Activated T-cell treated with anti-CD3 and anti-CD28 coated beads for 1 hour (primary cell): ENCODE measurements at places on chromosomes 2 and 18.
A peak's percentile ranks its signal among the peaks of the same experiment; 100 is the strongest.

DNA sequence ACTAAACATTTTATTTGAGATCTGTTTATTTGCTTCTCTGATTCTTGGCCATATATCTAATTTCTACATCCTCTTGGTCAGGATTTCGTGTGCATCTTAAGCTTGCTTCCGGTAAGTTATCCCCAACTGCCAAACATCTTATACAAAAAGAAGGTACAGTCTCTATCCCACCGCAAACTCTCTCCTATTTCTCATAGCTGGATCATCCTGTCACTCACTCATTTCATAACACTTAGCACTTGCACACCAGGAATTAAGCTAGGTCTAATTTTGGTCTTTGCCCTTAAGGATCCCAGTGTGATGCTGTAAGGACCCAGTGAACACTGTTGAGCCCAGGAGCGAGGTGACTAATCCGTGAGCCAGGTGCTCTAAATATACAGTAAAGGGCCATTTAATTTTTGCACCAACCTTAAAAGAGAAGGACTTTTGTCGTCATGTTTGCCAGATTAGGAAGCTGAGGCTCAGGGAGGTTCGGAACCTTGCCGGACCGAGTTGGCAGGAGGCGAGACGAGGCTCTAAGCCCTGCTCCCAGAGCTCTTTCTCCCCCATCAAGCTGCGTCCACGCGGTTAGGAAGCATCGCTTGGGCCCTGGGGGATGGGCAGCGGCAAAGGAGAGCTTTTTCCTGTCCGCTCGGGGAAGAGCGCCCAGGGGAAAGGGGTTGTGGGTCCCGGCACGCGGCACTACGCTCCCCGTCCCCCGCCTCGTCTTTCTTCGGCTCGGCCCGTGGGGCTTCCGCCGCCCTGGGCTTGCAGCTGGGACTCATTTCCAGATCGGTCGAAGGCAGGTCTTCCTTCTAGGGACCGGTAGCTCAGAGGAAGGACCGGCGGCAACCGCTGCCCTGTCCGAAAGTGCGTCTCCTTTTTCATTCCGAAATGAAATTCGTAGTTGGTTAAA, 4.1 kb upstream of the ITPRIPL1 start:
- DNase-seq = no peak

- no peak for DNase-seq
These were observed 15.5 kb upstream of the RAB10 start for GRCh38 chr2:26018184-26019055.

- no peak for DNase-seq
These were observed 47.1 kb upstream of the REL start for GRCh38 chr2:60834270-60834717.

- peak; percentile 24 for DNase-seq
These were observed at the start of gene LTBP1 for GRCh38 chr2:32946314-32947075. LTBP1 (plus strand) TSS chr2:32946953; CDS start chr2:32947325, 372 bp downstream.

DNA sequence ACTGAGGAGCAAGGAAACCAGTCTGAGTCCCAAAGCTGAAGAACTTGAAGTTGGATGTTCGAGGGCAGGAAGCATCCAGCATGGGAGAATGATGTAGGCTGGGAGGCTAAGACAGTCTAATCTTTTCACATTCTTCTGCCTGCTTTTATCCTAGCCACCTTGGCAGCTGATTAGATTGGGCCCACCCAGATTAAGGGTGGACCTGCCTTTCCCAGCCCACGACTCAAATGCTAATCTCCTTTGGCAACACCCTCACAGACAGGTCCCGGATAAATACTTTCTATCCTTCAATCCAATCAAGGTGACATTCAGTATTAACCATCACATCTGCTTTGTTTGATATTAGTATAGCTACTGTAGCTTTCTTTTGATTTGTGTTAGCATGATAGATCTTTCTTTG, 27.1 kb downstream of the VRK2 start:
- DNase-seq = no peak

DNA sequence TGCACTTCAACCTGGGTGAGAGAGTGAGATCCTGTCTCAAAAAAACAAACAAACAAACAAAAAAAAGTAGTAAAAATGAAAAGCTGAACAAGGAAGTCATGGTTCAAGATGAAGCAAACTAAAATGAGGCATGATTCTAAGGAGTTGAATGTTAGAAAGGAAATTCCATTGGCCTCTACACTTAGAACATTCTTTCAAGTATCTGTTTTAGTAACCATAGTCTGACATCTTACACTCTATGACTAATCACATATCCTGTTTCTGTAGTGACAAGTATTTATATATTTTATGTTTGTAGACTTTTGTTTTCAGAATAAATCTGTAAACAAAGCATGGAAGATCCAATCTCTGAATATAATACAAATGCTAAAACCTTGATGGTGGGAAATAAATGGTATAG, 164.1 kb downstream of the KIAA1328 start:
- no peak for DNase-seq

- DNase-seq = no peak
These were observed 54.2 kb downstream of the AKAIN1 start for GRCh38 chr18:5142859-5143258.

- no peak for DNase-seq
These were observed 15.3 kb downstream of the SLC14A1 start for GRCh38 chr18:45739268-45739667.

DNA sequence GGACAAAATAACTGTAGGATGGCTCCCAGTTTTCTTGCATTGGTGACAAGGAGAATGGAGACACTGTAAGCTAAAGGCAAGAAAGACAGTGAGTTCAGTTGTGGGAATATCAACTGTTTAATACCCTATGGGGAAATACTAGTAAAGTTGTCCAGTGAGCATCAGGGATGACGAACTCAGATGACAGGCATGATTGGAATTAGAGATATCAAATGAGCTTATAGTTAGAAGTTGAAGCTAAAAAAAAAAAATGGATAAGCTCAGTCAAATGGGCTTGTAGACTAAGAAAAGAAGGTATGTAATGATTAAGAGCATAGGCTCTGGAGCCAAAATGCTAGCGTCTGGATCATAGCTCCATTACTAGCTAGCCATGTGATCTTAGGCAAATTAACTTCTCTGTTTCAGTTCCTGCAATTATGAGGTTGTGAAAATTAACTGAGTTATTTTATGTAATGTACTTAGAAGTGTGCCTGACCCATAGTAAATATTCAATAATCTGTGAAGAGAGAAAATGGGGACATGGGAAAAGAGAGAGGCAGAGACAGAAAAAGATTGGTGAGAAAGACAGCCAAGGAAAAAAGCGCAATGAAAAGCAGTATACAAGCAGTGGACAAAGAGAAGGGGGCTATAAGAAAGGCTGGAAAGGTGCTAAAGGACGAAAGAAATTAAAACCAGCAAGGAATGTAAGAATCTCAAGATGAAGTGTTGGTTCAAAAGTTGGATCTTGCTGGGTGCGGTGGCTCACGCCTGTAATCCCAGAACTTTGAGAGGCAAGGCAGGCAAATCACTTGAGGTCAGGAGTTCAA, 95.7 kb upstream of the SLC39A10 start:
- no peak for DNase-seq

- DNase-seq = no peak
These were observed 951.3 kb downstream of the TSN start for GRCh38 chr2:122706757-122707223.

DNA sequence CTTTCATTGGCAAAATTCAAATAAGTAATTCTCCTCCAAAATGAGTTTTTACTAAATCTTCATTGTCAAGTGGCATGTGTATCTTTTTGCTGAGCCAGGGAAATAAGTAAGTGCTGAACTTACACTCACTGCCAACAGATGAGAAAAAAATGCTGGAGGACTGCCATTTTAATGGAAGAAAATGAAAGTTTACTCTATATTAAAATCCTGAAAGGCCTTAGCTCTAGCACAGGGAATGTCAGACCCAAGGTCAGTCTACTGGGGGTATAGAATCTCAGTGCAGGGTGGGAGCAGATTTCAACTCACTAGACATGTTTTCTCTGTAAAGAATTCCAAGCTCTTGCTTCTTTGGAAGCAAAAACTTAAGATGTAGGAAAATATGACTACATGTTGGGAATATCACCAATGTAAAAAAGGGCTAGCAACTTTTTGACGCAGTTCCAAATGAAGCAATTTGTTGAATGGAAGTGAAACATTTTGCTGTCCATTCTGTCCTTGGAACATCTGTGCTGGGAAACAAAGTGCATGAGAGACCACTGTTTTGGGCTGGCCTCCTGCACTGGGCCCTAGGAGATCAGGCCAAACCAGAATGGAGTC, 127.0 kb downstream of the ST6GAL2 start:
- no peak for DNase-seq

- DNase-seq = no peak
These were observed 67.7 kb downstream of the HPCAL1 start for GRCh38 chr2:10370390-10370789.

- DNase-seq = no peak
These were observed 25.9 kb downstream of the MALT1 start for GRCh38 chr18:58697146-58697545.

DNA sequence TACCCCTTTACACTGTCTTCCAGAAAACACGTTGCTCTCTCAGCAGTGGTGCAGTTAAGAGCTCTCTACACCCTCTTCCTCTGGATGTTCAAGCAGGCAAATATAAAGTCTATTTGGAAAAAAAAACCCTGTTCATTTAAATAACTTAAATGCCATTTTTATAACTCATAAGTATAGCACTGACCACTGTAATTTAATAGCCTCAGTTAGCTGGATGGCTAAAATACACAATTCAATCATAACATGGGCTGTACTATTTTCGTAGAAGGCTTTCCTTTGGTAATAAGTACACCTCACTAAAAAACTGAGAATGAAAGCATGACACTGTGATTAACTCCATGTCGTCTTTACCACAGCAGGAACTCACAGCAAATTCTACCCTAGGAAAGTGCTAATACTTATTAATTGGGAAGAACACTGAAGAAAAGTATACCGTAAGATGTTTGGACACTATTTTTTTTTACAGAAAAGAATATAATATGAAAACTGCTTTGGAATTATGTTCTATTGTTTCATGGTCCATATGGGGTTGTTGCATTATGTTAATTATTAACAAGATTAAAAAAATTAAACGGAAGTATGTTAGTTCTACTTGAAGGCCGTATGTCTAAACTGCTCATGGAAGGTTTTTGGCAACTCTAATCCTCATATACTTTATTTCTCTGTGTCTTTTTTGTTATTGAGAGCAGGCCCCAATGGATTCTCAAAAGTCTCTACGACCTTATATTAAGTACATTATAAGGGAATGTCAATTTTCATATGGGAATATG, 269.1 kb downstream of the ZNF385B start:
- no peak for DNase-seq

DNA sequence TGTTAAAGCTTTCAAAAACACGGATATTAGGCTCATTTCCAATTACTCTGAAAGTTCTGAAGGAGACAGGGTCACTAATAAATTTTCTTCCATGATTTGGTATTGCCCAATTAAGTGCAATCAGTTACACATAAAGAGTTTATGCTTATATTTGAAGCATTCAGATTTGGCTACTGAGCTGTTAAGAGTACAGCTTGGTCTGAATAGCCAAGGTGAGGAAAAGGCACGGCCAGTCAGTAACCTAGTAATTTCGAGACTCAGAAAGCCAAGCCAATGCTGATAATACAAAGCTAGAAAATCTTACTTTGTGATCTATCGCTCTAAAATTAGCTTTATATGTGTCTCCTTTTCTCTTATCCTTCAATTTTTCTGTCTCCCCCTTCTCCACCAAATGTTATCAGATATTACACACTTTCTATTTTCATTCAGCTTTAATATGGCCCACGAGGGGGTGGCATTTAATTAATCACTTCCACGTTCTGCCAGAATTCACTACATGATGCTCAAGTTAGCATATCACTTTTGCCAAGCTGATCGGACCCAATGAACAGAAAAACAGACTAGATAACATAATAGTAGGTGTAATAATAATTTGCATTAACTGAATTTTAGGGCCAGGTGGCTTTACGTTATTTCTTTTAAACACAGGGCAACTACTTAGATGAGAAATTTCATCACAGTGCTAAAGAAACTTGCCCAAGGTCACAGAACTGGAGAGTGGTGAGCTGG, 138.4 kb downstream of the TCF4 start:
- no peak for DNase-seq

DNA sequence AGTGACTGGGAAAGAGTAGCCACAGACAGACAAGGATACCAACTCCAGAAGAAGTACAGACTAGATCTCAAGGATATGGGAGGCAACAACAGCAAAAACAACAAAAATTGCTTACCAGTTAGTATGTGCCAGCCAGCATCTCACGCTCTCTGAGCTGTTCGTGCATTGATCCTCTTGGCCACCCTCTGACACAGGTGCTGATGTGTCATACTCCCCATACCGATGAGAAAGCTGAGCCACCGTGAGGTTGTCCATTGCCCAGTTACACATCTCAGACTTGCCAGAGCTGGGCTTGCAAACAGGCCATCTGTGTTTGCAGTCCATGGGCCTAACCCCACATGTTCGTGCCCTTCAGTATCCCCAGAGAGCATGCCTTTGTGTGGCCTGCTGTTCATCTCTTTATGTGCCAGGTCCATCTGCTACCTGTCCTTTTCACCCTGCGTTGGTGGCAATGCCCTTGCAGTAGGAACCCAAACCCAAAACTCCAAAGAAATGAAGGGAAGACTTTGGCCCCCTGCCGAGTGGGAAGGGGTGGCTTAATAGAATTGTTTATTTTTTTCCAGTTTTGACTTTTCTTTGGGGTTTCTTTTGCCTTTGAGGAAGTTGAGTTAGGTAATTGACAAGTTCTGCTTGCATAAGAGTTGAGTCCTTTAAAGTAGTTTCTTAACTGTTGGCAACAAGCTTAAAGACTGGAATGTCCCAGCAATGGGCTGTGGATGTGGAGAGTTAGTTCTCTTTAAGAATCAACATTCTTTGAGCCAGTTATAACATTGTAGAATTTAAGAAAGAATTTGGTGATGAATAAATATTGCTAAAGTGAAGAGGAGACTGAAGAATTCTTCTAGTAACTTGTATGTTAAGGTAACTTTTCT, 46.7 kb downstream of the LYPD6B start:
- DNase-seq = no peak

- no peak for DNase-seq
These were observed 174.5 kb upstream of the HS6ST1 start for GRCh38 chr2:128492966-128493811.

DNA sequence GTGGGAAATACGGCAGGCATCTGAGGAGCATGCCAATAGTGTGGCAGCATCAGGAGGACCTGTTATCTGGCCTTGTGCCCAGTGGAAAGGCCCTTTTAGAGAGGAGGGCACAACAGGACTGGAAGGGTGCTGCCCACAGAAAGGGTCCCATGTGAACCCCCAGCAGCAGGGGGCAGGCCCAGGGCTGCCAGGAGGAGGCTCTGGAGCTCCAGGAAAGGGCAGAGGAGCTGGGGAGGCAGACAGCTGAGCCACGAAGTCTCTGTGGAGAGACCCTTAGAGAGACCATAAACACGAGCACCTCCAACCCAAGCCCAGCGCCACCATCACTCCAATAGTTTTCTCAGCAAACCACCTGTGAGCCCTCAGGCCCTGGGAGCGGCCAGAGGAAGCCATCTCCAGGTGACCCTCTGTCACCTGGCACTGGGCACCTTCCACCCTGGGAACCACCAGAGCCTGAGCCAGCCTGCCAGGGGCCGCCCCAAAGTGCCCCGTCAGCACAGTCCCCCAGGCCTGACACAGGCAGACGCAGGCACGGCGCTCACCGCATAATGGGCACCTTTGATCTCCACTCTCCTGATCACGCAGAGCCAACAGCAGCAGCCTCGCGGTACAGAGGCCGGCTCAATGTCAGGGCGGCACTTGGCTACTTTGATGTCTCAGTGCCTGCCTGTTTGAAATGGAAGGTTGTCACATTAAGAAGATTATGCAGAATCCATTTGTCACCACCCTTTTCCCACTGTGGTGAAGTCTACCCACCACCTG, 162.5 kb upstream of the RAB6C start:
- DNase-seq = no peak
